ENCODE measurements at places on chromosomes 2 and 18. TPM values are rescaled to one million over a fixed set of nuclear protein-coding genes. Genes with fewer than 3 reads are reported as not detected.

The IL1RN gene
- total RNA-seq = 0.29 TPM

The UGGT1 gene
- total RNA-seq = 18.1 TPM

The DES gene
- 0.27 TPM for total RNA-seq

The REG1A gene
- total RNA-seq = not detected

The ABCG5 gene
- not detected for total RNA-seq

Data from A549 treated with AZD2906 at 1 μM for 4 hours (cell line).